ENCODE measurements at places on chromosomes 3 and 15.

DNA sequence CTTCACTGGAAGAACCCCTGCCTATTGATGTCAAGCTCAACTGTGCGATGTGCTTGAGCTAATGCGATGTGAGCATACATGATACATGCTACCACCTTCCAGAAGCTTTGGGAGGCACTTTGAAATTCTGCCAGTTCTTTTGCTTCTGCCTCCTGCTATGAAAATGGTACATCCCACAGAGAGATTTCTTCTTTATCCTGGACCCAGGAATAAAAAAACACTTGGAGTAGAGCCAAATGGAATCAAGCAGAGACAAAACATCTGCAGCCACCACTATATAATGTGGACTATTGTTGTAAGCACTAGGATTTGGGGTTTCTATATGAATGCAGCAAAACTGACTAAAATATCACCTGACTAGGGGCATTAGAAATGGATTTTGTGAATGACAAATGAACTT is 119.9 kb upstream of the GAP43 start:
- DNase-seq: no peak

- no peak for DNase-seq
Measured at GRCh38 chr3:146131616-146132410, 29.2 kb downstream of the PLOD2 start.

GRCh38 chr15:25844542-25844941 is 18.6 kb downstream of the ATP10A start:
- no peak for DNase-seq

DNA sequence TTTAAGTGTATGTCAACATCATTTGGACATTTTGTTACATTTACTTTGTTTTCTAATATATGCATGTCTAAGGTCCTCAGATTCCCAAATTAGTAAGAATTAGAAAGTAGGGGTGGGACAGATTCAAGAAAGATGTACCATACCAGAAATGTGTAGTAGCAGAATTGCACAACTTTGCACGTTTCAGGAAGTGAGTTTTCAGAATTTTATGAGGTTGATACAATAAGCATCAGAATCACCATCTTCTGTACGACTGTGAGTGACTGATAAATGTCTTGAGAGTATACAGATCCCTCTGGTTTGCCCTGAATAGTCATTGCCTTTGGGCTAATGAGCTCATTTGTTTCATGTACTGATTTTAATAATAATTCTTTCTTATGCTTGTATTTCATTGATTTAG is 9.3 kb downstream of the ARIH2 start:
- DNase-seq: no peak

GRCh38 chr3:177622520-177622919 is 425.2 kb upstream of the TBL1XR1 start:
- DNase-seq: no peak

GRCh38 chr15:28096670-28097431 is 2.3 kb downstream of the OCA2 start:
- DNase-seq: no peak

GRCh38 chr15:43934480-43934879 is 107.7 kb downstream of the WDR76 start:
- DNase-seq: no peak

DNA sequence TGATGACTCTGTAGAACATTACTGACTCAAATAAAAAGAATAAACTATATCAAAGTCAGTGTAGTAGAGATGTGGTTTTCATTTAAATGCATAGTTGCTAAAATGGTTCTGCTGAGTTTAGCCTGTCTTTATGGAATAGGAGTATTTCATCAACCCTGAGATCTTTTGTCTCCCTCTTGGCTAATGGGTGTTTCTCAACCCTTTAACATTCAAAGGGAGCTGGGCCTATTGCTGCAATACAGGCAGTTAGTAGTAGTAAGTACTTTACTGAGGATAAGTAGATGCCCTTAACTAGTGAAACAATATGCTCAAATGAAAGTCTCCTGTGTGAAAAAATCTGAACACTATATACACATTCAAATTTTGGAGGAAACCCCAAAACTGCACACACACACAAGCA is 184.7 kb upstream of the TTC14 start:
- no peak for DNase-seq
